ENCODE measurements at places on chromosomes 12 and 14.

- no peak for DNase-seq
Measured at GRCh38 chr12:47614521-47614920, 91.3 kb downstream of the RPAP3 start.

- no peak for DNase-seq
Measured at GRCh38 chr14:90023176-90023896, 38.5 kb upstream of the KCNK13 start.

DNA sequence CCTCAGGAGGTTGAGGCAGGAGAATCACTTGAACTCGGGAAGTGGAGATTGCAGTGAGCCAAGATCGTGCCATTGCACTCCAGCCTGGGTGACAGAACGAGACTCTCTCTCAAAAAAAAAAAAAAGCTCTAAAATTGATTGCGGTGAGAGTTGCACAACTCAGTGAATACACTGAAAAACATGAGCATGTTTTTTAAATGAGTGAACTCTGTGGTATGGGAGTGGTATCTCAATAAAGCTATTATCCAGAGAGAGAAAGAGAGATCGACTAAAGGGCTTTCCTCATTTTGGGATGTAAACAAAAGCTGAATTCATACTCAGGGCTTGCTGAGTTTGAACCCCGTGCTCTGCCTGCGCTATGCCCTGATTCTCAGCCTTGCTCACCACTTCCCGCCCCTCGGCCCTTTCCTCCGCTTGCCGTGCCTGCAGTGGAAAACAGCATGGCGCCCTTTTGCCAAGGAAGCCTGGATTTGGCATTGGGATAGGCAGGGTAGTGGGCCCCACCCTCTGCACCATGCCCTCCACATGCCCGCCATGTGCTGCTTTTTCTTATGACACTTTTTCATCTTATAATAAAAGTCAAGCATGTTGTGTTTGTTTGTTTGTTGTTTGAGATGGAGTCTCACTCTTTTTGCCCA lies 102.5 kb downstream of the LGMN start:
- no peak for DNase-seq

DNA sequence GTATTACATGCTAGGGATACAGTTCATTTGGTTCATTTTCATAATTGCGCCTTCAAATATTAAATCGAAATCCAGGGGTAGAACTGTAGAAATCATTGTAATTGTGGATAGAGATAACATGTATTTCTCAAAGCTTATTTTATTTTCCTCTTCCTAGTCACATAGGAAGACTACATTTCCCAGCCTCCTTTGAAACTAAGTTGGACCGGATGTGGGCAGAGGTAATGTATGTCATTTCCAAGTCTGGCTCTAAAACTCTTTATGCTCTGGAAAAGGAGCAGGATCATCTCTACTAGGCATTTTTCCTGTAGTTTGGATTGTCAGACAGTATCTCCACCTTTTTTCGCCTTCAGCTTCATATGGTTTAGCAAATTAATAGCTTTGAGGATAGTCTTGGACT lies 70.1 kb upstream of the CRY1 start:
- no peak for DNase-seq
